Activated CD4-positive, alpha-beta memory T cell treated with anti-CD3 and anti-CD28 coated beads for 36 hours (primary cell): ENCODE measurements at places on chromosomes 12 and 14.

GRCh38 chr12:5010151-5010550, 33.5 kb upstream of the KCNA5 start:
- DNase-seq = no peak

DNA sequence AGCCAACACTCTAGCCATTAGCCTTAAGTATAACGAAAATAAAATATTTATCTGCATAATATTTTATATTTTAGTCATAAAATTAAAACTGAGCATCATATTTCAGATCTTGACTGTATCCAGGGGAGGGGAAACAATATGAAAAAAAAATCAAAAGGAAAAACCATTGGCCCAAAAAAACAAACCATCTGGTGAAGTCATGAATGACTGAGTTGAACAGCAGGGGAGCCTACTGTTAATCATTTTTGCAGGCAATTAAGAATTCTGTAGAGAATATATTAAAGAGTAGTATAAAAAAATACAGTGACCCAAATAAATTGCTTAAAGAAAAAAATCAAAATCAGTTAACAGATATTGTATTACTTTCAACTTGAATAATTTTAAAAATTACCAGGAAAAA, 224.8 kb downstream of the C12orf50 start:
- DNase-seq = no peak

GRCh38 chr12:50739611-50740010, 24.3 kb upstream of the ATF1 start:
- no peak for DNase-seq

- DNase-seq = no peak
Measured at GRCh38 chr12:54948171-54948570, 36.4 kb downstream of the TESPA1 start.

GRCh38 chr12:2239381-2239871, 186.6 kb downstream of the CACNA1C start:
- DNase-seq = no peak

DNA sequence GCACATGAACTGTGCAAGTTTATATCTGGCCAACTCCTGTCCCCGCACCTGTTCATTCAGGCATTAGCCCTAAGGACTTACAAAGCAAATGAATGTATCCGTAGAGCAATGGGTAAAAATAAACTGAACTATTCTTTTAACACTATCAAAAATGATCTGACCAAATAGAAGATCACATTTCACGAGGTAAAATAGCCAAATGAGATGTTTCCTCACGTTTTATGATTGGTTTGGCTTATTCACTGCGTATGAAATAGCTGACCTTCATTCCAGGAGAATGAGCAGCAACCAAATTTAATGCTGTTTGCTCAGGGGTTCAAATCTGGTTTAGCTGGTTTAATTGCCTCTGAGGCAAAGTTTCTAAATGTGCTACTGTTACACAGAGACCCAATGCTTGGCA, 216.0 kb upstream of the EEA1 start:
- no peak for DNase-seq

DNA sequence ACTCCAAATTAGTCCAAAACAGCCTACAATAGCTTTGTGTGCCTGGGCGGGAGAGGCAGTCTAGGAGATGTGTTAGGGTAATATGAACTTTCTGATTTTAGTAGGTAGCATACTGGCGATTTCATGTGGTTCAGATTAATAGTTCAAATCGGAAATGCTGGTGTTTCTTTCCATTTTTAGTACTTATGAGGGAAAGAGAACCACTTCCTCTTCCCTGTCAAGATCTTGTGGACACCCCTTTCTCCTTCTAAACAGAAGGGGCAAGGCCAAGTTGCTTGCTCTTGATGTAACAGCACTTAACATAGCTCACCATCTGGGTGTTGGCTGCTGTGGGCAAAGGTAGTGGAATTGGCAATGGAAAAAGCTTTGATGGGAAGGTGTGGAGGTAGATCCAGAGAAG, 32.2 kb upstream of the IGF1 start:
- no peak for DNase-seq

GRCh38 chr12:121905746-121906145, 12.6 kb upstream of the CFAP251 start:
- no peak for DNase-seq
